Left renal cortex interstitium (tissue), 4 donors: ENCODE measurements at places on chromosomes 13 and 19. TPM values are rescaled to one million over a fixed set of nuclear protein-coding genes. Genes with fewer than 3 reads are reported as not detected.

Gene FUT2
- polyA plus RNA-seq: 2.8 TPM

- peak; percentile 44 for DNase-seq
Measured at GRCh38 chr13:98675066-98675465, 77.4 kb downstream of the SLC15A1 start.

DNA sequence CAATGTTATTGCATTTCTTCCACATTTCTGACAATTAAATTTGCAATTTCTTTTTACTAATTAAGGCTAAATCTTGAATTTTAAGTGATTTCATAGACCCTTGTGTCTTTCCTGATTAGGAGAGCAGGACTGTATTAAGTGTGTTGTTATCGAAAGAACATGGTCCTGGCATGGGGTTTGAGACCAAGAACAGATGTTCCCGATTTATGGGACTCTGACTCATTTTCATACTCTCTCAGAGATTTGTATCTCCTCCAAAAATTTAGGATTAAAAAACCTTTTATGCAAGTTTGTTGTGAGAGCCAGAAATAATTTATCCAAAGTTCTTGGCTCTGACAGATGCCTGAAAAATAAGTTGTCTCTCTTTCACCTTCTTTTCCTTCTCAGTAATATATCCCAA, 589.3 kb upstream of the ARGLU1 start:
- DNase-seq: no peak

- DNase-seq: no peak
Measured at GRCh38 chr19:41871573-41872383, 5.3 kb upstream of the CD79A start.

- no peak for DNase-seq
Measured at GRCh38 chr13:111115965-111116521, 933 bp downstream of the ARHGEF7 start.

Gene LILRB4
- polyA plus RNA-seq: 1.3 TPM

DNA sequence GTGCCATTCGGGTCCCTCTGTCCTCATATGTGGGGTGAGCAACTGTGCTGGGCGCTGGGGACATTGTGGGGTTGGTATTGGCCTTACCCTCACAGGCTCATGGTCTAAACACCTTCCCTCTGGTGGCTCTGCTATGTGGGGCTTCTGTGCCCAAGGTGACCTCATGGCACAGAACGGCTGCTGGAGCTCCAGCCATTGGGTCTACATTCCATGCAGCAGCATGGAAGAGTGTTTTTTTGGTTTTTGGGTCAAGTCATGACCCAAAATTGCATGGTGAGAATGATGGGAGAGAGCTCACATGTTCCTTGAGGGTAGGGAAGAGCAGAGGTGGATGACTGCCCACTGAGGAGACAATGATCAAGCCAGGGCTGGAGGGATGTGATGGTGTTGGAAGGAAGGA, 17.2 kb downstream of the PGLS start:
- no peak for DNase-seq

GRCh38 chr13:48644951-48645350, 8.8 kb upstream of the CYSLTR2 start:
- no peak for DNase-seq

Gene LMTK3
- 3.7 TPM for polyA plus RNA-seq

GRCh38 chr19:41928221-41928683, at the start of gene ERFL:
Gene ERFL (minus strand): TSS chr19:41928449. CDS start chr19:41912919, 15,530 bp downstream.
- no peak for DNase-seq

Gene SHISA7
- polyA plus RNA-seq: 0.25 TPM

DNA sequence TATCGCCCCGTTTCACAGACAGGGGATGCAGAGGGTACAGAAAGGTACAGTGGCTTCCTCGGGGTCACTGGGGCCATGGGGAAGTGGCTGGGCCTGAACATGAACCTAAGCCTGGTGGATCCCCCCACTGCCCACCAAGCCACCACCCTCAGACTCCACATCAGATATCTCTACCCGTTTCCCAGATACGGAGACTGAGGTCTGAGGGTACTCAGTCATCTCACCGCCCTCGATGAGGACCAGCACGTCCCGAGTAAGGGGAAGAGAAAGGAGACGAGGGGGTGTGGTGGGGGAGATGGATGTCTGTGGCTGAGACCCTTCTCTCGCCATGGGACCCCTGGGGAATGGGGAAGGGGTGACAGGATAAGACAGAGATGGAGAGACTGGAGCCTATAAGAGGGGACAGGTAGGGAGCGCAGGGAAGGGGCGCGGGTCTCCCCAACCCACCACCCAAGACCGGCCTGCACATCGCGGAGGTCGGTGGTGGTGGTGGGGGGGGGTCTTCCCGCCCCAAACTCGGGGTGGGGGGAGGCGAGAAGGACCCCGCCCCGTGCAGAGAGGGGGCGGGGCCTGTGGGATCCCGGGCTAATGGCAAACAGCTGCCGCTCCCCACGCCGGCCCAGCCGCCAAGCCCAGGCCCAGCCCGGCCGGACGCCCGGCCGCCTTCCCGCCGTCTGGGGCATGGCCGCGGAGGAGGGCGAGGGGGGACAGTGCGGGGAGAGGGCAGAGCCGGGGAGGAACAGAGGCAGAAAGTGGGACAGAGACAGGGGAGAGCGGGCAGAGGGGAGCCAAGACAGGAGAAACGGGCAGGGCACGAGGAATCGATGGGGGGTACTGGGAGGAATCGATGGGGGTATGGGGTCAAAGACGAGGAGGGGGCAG, 698 bp downstream of the KANK2 start:
- no peak for DNase-seq

GRCh38 chr19:1847684-1848398, 442 bp downstream of the REXO1 start:
- no peak for DNase-seq

- no peak for DNase-seq
Measured at GRCh38 chr13:26247011-26247410, 6.9 kb upstream of the CDK8 start.

Gene FAM83E
- 2.7 TPM for polyA plus RNA-seq

Gene TMEM255B
- 8.6 TPM for polyA plus RNA-seq

- DNase-seq: no peak
Measured at GRCh38 chr13:67204764-67205163, 25.4 kb downstream of the PCDH9 start.

DNA sequence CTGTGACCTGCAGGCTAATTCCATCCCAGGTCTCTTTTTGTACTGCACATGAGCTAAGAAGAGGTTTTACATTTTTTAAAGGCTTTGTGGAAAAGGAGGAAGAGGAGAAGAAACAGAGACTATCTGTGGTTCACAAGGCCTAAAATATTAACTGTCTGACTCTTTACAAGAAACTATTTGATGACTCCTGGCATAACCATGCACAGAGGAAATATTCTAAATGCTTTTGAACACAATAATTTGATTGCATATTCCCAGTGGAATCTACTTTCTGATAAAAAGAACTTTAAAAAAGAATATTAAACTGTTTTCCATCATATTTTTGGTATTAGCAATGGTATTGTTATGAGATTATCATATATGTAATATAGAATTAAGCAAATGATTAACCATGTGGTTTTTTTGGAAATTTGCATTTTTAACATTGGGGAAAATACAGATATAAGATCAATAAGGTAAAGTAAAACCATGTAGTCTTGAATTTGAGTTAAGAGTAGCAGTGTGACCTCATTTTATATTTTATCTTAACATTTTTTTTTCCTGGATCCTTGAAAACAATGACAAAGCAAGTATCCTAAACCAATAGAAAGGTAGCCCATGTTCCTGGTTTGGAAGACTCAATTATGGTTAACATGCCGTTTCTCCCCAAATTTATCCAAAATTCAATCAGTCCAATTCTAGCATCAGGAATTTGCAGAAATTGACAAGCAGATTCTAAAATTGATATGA, 251.0 kb downstream of the UQCRFS1 start:
- no peak for DNase-seq

Gene FXYD3
- 22.0 TPM for polyA plus RNA-seq

DNA sequence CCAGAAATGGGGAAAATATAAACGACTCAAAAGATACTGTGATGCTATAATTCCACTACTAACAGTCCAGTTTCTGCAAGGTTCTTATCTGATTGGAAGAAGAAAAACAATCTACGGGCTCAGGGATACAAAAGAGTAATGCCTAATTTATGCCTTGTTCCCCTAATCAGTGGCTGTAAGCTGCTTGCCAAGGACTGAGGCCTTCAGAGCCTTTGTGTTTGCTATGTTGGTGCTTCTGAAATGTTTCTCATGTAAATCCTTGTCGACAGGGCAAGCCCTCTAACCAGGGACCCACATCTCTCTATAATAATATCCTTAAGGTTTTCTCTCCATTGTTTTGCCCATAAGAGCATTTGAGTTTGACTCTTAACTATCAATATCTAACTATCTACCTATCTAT, 89.7 kb upstream of the CLDN10 start:
- no peak for DNase-seq

Gene IZUMO2
- 0.23 TPM for polyA plus RNA-seq

DNA sequence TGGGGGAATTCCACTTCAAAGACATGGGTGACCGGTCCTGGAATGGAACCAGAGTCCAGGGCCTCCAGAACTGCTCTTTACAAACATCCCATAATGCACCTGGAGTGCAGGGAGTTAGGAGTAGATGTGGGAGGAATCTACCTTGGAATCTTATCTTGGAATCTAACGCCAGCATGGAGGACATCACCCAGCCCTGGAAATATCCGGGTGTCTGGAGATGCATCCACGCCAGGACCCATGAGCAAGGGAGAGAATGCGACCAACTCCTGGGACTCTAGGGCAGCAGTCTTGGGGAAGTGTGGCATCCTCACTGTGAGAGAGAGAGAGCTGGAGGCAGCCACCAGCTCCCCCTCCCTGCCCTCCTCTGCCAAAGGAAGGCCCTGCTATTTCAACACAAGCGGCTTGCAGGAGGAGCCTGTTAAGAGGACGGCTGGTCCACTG, 211.8 kb downstream of the UQCRFS1 start:
- DNase-seq: no peak

Gene KLF16
- polyA plus RNA-seq: 5.6 TPM

- DNase-seq: no peak
Measured at GRCh38 chr19:48845384-48845783, 9.1 kb upstream of the HSD17B14 start.

DNA sequence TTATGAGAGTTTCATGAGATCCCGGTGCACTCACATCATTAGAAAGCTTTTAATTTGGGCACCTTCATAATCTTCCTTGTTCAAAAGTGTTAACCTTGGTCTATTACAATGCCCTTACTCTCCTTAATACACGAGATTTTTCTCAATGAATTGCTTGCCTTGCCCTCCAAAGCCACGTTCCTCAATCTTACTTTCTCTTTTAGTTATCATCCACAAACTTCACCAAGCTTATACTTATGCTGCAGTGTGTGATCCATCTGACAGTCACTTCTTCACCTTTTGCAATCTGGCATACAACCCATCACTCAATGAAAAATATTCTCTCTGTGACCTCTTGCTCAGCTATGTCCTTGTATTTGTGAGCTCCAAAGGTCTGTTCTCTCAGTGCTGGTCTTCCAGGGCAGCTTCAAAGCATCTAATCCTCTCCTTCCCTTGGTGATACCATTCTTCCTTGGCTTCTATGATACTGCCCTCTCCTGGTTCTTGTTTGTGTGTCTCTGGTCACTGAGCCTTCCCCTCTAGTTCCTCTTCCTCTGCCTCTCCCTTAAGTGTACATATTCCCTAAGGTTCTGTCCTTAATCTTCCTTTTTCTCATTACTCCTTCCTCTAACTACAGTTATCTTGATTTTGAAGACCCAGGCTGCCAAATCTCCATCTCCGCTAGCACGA, 202.2 kb upstream of the STARD13 start:
- DNase-seq: no peak

DNA sequence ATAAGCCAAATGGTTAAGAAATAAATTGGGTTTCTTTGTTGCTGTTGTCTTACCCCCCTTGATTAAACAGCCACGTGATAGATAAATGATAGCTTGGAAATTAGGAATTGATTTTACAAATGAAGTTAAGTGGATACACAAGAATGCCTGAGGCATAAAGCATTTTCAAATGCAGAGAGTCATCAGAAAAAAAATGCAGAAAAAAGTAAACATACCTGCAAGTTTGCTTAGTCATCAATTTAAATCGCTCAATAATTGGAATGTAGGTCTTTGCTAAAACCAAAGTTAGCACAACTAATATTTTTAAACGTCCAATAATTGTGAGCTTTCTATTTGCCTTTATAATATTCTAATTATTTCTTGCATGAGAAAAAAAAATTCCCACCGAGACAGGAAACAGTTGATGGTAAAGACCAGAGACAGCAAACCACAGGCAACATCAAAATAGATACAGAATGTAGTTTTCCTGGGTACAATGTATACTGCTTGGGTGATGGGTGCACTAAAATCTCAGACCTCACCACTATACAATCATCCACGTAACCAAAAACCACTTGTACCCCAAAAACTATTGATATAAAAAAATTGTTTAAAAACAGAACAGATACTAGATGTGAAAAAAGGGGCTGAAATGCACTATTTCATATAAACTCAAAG, 924.0 kb downstream of the PCDH9 start:
- DNase-seq: no peak

Gene HAUS8
- polyA plus RNA-seq: 16.2 TPM

DNA sequence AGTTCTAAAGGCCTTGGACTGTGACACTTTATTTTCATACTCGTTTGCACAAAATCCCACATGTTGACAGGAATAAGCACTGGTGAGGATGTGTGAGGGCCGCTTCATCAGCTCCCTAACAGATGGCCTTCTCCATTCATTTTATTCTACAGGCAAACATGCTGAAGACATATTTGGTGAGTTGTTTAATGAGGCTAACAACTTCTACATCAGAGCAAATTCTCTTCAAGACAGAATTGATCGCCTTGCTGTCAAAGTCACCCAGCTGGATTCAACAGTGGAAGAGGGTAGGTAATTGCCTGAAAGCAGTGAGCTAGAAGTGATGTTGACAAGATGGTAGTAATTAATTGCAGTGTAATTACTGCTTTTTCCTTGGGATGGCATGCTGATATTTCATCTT, 95.7 kb downstream of the GPR12 start:
- no peak for DNase-seq

Gene LAIR1
- 4.5 TPM for polyA plus RNA-seq

DNA sequence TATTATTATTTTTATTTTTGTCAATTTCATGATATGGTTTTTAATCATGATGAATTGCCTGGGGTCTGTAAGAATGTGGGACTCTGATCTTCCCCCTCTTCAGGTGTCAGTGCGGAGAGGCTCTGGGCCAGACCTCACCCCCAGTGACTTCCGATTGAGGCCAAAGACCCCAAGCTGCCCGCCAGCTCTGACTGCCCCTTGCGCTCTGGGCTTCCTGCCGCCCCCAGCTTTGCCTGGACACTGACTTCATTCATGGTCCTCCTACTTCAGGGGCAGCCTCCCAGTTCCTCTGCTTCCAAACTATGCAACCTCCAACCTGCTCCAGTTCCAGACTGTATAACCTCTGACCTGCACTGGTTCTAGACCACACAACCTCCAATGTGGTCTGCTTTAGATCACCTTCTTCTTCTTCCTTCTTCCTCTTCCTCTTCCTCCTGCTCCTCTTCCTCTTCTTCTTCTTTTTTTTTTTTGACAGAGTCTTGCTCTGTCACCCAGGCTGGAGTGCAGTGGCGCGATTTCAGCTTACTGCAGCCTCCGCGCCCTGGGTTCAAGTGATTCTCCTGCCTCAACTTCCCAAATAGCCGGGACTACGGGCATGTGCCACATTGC, 6.7 kb upstream of the PPP5C start:
- no peak for DNase-seq

- DNase-seq: no peak
Measured at GRCh38 chr13:66951426-66951825, 278.7 kb downstream of the PCDH9 start.
